ENCODE measurements at places on chromosomes 4 and X. TPM values are rescaled to one million over a fixed set of nuclear protein-coding genes. Genes with fewer than 3 reads are reported as not detected.

Gene TCEAL2
- total RNA-seq, result 16.1 TPM

Gene EGFL6
- total RNA-seq, result 2.8 TPM

Gene LDOC1
- 10.6 TPM for total RNA-seq

Gene PDGFC
- 23.0 TPM for total RNA-seq

Gene VEGFD
- 0.27 TPM for total RNA-seq

- no peak for DNase-seq
Observed at GRCh38 chrX:102085706-102086105, 39.8 kb upstream of the TCEAL2 start.

- DNase-seq, result no peak
Observed at GRCh38 chr4:95250544-95251137, 298.1 kb downstream of the UNC5C start.

GRCh38 chrX:136541294-136541693, 9.3 kb downstream of the VGLL1 start:
- no peak for DNase-seq

DNA sequence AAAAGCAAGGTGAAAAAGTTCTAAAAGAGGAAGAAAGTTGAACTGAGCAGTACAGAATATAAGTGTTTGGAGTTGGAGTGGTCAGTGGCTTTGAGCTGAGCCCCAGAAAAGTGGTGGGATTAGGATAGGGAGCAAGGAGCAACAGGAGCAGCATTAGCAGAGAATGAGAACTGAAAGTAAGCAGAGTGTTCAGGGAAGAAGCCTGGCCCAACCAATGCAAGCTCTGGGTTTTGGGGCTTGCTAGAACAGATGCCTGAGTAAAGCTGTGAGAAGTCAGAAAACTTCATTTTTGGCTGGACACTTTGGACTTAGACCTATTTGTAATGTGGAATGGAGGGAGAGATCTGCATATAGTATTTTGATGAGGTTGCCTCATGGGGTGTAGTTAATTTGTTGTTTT, 17.8 kb downstream of the JADE1 start:
- DNase-seq, result no peak

- no peak for DNase-seq
Observed at GRCh38 chr4:93467484-93468155, 360.9 kb upstream of the ATOH1 start.

DNA sequence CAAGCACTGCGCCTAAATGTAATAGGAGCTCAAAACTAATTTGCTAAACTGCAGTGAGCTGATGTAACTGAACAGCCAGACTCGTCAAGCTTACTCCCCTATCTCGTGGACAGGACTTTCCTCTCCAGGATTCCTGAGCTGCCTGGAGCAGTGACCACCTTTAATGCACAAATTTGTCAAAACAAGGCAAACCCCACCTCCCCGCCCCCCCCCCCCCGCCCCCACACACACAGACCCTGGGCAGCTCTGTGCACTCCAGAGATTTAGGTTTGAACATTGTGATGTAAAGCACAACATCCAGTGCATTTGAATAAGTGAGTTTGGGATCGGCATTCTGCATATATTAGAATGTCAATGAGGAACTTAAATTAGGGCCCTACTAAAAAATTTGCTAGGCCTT, 77.7 kb upstream of the DHX15 start:
- DNase-seq, result no peak

DNA sequence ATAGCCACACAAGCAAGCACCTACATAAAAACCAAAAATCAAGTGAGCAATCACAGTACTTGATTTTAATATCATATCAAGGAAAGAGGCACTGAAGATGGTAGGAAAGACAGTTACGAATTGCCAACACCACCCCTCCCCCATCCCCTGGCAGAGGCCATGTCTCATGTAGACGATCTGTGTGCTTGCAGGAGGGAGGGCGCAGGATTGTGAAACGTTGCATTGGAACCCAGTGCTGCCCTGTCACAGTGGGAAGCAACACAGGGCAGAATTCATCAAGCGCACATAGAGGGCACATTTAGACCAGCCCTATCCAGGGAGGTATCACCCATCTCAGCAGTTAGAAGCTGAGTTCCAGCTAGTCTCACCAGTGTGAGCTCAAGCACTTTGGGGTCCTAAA, 359.8 kb downstream of the DMD start:
- DNase-seq, result no peak

DNA sequence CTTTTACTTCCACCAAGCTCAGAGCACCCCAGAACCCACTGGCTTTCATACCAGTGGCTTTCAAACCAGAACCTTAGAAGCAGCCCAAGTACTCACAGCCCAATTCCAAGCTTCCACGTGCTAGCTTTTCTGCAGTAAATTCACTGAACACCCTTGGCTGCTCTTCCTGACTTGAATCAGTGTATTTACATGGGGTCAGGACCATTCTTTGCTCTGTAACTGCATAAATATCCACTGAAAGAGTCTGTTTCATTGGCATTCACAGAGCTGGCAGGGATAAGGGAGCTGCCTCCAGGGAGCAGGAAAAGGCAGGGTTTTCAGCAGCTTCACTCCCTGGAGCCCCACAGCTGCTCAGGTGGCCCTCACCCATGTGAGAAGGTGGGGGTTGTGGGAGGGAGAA, 43.8 kb downstream of the RAI2 start:
- DNase-seq, result no peak

- DNase-seq, result peak; percentile 19
Observed at GRCh38 chrX:3638280-3638873, 75.1 kb downstream of the PRKX start.
